CD8-positive, alpha-beta T cell (primary cell): ENCODE measurements at places on chromosomes 2 and 18. TPM values are rescaled to one million over a fixed set of nuclear protein-coding genes. Genes with fewer than 3 reads are reported as not detected.

GRCh38 chr2:57918126-57918525 lies 128.5 kb upstream of the VRK2 start:
- DNase-seq, result no peak

GRCh38 chr18:64332835-64333234 lies 183.9 kb upstream of the LINC00305 start:
- DNase-seq, result no peak

DNA sequence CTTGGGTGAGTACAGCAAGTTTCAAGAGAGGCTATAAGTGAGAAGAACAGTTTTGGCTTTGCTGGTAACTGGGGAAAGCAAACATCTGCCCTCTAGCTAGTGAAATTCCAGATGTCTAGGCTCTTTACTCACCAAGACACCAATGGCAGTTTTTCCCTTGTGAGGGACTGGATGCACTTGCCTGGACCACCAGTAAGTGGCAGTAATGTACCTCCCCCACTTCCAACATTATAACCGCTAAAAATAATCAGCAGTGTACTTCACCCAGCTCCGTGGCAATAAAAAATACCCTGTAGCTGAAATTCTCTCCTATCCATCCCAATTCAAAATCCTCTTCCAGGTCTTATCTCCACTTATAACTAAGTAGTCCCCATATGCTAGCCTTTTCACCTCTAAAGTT lies 383.9 kb downstream of the ARHGAP15 start:
- no peak for DNase-seq

The PLGLB2 gene
- not detected for total RNA-seq

DNA sequence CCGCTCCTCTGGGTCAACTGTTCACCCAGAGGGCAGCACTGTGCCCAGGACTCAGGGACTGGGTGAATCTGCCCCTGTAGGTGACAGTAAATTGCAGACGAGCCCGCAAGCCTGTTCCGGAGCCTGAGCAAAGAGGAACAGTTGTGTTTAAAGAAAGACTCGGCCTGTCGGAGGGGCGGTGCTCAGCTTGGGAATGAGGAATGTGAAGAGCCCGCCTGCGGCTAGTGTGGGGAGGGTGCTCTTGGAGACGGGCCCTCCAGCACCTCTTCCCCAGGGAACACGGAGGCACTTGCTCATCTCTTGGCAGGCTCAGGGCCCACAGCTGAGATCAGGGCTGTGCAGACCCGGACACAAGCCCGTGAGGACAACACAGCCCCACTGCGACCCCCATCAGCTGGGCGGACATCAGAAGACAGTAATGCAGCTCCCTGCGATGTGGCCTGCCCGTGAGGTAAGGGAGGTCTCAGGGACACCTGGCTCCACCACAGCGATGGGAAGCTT lies 299.0 kb downstream of the NDUFA10 start:
- DNase-seq, result no peak

The ZNF396 gene
- not detected for total RNA-seq

GRCh38 chr2:112793449-112793978 lies 9.2 kb upstream of the IL1A start:
- no peak for DNase-seq

The EVX2 gene
- total RNA-seq, result not detected

- peak; percentile 37 for DNase-seq
Observed at GRCh38 chr18:63936156-63936931, 12.8 kb upstream of the HMSD start.

The MC4R gene
- not detected for total RNA-seq

DNA sequence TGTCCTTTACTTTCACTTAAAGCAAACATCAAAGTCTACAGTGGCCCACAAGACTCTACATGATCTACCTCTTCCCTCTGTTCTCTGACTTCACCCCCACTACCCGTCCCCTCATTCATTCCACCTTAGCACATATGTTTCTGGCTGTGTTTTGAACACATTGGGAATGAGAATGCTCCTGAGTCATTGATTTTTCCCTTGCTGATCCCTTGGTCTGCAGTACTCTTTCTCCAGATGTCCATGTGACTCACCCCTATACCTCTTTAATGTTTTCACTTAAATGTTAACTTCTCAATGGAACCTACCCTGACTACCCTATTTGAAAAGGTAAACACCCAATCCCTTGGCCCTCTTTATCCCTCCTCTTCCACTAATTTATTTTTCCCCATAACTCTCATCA lies 30.7 kb upstream of the FRZB start:
- DNase-seq, result no peak

The LYG1 gene
- total RNA-seq, result 1.1 TPM

DNA sequence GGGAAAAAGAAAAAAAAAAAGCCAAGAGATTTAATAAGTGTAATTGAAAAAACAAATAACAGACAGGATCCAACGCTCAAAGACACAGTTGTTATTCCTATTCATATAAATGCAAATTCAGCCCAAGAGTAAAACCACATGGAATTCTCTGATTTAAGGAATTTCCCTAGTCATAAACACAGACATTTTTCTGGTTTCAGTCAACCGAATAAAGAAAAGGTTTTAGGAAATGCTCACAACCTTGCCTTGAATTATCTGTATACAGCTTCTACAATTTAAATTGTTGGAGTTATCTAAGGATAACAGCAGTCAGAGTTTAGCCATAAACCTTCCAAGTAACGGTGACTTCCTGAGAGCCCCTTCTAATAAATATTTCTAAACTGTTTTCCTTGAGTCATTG lies 122.7 kb downstream of the VWC2L start:
- no peak for DNase-seq

- no peak for DNase-seq
Observed at GRCh38 chr18:43486462-43486861, 209.2 kb upstream of the SYT4 start.

- no peak for DNase-seq
Observed at GRCh38 chr2:82985572-82986197, 1473.4 kb downstream of the SUCLG1 start.

- DNase-seq, result no peak
Observed at GRCh38 chr2:62112179-62112578, 83.7 kb upstream of the B3GNT2 start.

The OTOF gene
- total RNA-seq, result 0.41 TPM

The SPC25 gene
- total RNA-seq, result not detected

DNA sequence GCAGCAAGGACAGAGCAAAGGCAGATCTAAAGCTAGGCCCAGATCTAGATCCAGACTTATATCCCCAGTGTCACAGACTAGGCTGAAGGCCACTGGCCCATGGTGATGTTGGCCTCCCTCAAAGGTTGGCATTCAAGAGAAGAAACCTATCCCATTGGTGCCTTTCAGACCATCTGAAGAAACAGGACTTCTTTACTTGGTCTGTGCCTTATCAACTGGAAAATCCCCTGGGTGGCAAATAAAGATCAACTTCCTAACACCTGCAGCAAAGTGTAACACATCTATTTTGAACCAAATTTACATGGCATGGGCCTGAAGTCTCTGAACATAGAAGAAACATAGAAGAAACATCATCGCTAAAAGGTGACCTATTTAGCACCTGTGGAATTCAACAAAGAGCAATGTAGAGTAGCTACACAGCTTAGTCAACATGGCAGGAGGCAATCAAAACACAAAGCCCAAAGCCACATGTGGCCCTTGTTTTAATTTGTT lies 35.8 kb downstream of the METTL4 start:
- DNase-seq, result no peak

DNA sequence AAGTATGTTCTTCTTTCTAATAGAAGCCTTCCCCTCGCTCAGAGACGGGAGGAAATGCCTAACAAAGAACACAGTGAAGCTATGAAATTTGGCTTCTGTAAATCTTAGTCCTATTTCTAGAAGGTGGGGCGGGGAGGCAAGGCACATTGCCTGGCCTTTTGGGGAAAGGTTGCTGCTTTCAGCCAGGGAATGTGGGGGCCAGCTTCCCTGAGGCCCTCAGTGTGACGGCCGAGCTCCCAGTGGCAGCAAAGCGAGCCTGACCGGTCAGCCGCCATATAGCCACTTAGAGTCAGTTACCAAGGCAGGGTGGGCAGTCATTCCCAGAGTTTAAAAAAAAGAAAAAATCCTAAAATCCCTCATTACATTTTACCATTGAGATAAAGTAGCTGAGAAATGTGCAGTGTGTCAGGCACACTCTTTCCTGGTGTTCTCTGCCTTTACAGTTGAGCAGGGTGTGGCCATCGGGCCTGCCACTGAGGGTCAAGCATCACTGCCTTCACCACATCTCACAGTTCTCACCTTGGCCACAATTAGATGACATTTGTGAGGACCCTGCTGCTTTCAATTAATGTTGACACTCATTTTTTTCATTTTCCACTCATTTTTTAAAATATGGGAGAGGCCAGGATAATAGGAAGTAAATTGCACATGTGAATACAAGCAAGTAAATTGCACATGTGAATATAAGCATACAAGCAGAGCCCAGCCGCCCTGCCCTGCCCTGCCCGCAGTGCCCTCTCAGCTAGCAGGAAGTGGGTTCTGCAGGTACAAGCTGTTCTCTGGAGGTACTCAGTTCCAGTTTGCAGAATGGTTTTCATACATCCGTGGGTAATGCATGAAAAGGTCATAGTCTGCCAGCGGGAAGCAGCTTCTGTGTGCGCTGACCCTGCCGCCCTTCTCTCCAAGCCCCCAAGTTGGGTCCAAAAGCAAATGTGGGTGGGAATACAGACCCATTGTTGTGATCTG lies 76.9 kb downstream of the WDSUB1 start:
- DNase-seq, result peak; percentile 50

DNA sequence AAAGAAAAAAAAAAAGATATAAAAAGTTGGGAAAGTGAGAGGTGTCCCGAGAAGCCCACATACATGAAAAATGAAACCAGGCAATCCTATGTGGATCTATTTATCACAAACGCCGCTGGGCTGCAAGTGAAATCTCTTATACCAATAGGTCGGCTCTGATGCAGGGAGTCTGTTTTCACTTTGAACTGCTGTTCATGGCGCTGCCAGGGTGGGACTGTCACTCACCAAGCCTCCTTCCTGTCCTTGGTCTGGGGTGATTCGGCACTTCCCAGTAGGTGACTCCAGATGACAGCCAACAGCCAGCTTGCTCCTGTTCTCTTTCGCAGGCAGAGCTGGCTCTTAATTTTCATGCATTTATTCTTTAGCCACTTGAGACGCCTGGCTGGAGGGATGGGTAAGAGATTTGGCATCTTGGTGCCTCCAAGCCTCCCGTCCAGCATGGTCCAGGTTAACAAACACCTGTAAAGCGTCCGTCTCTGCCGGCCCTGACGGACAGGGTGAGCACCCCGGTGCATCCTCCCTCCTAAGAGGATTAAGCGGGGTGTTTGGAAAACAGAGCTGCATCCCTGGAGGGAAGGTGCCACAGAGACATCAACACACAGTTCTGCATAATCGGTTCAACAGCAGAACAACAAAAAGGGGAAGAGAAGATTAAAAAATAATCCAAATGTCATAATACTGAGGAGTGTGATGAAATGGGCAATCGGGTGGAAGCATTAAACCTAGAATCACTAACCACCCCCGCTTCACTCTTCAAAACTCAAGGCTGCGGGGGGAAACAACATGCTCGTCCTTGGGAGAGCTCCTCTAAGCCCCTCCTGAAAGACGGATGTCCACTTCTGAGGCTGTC lies 58.7 kb downstream of the STEAP3 start:
- no peak for DNase-seq

- DNase-seq, result no peak
Observed at GRCh38 chr2:150211164-150211631, 276.3 kb downstream of the RND3 start.

- no peak for DNase-seq
Observed at GRCh38 chr2:235793163-235793752, 299.4 kb downstream of the AGAP1 start.

DNA sequence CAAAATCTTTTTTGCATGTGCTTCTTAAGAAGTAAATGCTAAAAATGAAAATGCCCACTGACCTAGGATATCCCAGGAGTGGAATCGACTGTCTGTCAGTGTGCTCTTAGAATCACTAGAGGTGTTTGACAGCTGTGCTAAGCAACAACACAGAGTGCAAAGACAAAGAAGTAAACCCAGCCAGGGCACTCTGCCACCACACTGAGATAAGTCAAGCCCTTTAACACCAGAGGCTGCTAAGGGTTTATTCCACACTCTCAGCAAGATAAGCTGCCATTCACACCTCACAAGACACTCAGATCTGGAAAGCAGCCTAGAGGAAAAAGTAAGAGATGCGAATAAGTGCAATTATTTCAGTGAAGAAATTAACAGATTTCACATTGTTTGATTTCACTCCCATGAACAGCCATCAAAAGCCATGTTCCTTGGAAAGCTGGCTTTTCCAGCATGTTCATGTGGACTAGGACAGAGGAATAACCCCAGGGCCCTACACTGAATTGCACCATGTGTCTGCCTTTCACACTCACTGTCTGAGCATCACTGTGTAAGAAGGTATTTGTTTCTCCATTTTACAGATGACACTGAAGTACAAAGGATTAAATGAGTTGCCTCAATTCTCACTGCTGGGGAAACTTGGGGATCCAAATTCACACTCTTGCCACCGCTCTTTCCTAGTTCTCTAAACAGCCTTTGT lies 6.0 kb upstream of the BMP10 start:
- no peak for DNase-seq

DNA sequence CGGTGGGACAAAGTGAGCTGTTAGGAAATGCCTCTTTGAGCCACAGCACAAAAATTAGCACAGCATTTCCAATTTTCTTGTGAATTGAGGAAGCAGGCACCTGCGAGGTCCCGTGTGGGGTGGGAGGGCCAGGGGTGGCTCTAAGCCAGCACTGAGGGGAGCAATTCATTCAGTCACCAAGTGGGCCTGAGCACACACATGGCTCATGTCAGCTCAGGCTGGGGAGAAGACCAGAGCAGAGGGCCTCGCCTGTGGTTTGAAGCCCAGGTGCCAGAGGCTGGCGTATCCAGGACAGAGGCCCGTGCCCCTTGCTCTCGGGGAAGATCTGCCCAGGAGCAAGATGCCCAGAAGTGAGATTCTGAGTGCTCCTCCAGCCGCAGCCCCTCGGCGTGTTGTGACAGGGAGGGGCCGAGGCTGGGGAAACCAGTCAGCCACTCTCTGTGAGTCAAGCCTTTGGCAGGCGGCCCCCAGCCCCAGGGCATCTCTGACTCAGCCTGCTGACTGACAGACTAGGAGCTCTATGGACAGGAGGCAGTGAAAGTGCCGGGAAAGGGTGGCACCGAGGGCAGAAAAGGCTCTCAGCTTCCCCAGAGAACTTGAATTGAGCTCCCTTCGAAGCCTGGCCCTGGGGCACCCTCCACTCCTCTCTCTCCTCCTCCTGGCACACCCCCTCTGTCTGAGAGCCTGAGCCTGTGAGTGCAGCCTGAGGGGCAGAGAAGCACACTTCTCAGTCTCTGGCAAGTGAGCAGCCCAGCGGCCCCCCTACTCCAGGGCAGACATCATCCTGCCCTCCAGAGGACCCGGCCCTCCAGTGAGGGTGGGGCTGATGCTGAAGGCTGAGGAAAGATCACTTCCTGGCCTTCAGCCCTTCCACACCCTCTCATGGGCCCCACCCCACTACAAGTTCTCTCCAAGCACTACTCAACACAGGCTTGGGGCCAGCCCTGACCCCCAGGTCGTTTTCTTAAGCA lies 32.3 kb downstream of the CYP26B1 start:
- no peak for DNase-seq

DNA sequence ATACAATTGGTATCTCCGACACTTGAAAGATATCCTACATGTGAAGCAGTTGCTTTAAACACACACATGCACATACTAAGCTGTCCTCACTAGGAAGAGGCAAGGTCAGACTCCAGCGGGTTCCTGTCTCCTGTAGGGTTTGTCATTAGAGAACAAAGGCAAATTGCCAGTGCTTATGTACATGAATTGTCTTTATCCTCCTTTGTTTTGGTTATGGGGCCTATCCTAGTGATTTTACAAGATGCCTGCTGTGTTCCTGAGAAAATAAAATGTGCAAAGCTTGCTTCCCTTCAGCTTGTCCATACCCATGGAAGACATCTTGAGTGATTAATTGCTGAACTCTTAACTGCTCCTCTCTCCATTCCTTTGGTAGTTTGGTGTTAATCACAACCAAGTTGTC lies 86.7 kb upstream of the SLC39A10 start:
- DNase-seq, result no peak

- DNase-seq, result no peak
Observed at GRCh38 chr2:11814979-11815510, 68.6 kb downstream of the LPIN1 start.
